ENCODE measurements at places on chromosomes 5 and 9.

DNA sequence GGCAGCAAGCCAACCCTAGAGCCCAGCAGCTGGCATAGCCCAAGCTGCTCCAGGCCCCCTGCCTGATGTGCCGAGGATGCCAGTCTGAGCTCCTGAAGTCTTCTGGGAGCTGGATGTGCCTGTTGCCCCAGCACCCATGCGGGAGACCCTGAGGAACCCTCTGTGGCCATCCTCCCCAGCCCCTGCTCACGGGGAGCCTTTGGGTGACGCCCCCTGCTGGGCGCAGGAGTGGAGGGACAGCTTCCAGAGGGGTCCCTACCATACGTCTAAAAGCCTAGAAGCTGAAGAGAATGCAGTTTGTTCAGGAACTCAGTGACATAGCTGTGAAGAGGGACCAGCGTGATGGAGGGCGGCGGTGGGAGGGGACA lies 33.1 kb upstream of the MVB12B start:
- DNase-seq, result no peak

DNA sequence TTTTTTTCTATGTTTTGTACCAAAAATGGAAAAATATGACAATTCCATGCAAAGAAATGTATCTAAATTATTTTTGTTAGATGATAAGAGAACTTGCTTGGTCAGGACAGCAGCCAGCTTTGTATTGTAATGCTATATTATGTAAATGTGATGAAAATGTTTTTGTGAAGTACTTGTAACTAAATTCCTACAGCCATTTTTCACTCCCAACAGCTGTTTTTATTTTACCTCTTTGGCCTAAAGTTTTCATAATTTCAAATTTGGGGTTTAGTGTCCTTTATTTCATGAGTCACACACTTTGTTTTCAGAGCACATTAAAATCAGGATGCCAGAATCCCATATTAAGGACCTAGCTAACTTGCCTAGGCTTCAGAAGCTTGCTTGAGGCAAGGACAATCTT lies 64.1 kb downstream of the WDR41 start:
- DNase-seq, result no peak

DNA sequence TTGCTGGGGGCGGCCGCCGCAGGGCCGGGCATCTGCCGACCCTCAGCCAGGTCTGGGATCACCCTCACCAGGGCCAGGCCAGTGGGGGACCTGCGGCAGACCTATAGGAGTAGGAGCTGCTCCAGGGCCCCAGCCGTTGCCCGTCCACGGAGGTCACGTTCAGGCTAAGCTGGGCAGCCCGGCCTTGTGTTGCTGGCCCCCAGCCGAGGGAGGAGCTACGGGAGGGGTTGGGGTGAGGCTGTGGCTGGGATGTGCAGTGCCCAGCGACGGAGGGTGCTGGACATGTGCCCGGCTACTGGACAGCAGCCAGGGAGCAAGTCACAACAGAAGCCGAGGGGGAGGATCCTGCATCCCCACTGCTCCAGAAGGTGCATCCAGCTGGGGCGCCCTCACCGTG lies 39.6 kb upstream of the SLC6A19 start:
- DNase-seq, result no peak

DNA sequence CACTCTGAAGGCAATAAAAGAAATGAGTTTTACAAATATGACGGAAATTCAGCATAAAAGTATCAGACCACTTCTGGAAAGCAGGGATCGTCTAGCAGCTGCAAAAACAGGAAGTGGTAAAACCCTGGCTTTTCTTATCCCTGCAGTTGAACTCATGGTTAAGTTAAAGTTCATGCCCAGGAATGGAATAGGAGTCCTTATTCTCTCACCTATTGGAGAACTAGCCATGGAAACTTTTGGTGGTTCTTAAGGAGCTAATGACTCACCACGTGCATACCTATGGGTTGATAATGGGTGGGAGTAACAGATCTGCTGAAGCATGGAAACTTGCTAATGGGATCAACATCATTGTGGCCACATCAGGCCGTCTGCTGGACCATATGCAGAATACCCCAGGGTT lies 93.5 kb upstream of the RGMB start:
- DNase-seq, result no peak

DNA sequence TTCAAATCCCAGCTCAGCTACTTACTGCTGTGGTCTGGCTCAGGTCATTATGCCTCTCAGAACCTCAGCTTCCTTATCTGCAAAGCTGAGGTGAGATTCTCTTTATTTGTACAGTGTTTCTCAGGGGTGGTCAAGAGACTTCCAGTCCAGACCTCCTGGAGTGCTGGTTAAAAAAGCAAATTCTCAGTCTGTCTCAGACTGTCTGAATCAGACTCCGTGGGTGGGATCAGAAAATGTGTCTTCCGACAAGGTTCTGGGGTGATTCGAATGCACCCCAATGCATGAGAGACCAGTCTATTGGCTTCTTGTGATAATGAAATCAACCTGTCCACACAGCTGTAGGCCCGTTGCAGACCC lies 137.7 kb upstream of the SMIM23 start:
- no peak for DNase-seq

GRCh38 chr5:142095035-142095434 lies 13.5 kb upstream of the NDFIP1 start:
- no peak for DNase-seq

DNA sequence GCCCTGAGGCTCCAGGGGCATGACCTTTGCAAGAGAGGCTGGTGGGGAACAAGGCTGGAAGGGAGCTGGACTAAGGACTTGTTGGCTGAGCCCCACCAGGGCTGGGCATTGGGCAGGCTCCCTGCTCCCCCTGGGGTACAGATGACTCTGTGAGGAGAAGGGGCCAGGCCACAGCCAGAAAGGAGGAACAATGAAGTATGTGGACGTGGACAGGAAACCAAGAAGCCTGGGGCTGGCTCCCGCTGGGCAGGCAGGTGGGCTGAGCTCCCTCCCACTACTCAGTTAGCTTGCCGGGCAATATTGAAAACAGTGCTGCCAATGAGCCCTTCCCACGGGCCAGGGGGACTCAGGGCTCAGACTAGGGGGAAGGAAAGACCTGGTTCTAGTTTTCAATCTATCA lies 66.1 kb upstream of the SPTLC1 start:
- DNase-seq, result no peak

DNA sequence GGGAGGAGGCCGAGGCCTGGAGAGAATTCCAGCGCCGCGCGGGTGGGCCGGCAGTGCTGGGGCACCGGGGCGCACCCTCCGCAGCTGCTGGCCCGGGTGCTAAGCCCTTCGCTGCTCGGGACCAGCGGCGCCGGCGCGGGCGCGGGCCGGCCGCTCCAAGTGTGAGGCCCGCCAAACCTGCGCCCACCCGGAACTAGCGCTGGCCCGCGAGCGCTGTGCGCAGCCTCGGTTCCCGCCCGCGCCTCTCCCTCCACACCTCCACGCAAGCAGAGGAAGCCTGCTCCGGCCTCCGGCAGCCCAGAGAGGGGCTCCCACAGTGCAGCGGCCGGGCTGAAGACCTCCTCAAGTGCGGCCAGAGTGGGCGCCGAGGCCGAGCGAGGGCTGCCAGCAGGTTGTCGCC lies 7.7 kb upstream of the SRFBP1 start:
- DNase-seq, result no peak

- DNase-seq, result no peak
Observed at GRCh38 chr5:76716456-76717157, 681 bp downstream of the F2R start.

GRCh38 chr5:50717651-50718050 lies 51.2 kb downstream of the PARP8 start:
- no peak for DNase-seq

DNA sequence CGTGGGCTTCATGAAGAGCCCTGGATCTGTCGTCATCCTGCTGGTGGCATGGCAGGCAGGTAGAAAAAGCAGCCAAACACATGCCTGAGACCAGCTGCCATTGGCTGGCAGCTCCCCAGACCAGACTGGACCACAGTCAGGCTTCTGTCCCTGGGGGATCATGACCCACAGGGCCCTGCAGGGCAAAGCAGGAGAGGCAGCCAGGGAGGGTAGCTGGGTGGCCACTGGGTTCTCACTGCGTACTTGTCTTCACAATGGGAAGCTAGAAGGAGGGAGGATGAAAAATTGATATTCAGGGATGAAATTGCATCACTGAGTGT lies 67.8 kb upstream of the GARNL3 start:
- DNase-seq, result no peak

DNA sequence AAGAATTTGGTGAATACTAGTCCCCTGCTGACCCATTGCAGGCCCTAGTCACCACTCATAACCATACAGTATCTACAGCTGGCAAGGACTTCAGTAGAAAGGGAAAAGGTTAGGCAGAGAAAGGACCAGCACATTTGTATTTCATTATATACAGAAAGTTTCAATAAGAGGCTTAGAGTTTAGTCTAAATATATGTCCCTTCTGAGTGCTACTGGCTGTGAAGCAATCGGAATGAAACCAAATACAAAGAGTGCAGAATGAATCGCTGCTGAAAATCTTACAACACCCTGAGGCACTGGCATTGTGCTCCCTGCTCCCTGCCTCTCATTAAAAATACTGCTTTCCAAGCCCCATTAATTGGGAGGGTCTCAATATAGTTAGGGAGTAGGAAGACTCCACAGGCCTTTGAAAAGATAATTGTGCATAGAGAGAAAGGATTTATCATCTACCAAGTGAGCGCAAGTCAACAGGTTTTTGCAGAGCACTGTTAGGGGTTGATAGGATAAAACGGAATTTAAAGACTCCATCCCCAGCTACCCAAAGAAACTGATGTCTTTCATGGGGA lies 110.8 kb downstream of the SLC1A3 start:
- no peak for DNase-seq

- DNase-seq, result no peak
Observed at GRCh38 chr9:16258708-16259107, 611.8 kb downstream of the BNC2 start.

DNA sequence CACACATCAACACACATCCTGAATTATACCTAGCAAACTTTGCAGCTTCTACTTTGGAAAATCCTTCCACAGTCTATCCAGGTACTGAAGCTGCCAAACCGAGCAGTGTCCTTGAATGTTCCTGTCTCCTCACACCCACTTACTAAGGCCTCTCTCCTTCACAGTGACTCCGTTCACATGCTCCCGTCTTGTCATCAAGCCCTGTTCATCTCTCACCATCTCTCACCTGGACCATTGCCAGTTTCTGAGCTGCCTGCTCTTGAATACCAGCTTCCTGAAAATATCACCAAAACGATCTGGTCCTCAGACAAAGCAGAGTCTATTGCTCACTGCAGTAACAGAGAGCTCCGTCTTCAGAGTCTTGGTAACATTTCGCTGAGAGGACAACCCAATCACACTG lies 57.4 kb downstream of the GCNT1 start:
- no peak for DNase-seq

DNA sequence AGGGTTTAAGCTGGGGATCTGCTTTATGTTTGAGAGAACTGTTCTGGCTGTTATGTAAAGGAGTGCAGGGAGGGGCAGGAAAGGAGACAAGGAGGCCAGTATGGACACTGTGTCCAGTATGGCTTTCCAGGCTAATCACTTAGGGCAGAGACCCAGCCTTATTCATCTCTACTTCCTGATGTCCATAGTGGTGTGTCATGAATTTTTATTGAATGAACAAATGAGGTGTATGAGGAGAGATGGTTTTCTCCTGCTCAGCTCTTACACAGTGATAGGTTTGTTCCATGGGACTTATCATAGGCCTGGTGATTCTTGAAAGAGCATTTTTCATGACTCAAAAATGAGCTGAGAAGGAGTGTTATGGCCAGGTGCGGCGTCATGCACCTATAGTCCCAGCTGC lies 20.5 kb upstream of the FGFR4 start:
- no peak for DNase-seq

DNA sequence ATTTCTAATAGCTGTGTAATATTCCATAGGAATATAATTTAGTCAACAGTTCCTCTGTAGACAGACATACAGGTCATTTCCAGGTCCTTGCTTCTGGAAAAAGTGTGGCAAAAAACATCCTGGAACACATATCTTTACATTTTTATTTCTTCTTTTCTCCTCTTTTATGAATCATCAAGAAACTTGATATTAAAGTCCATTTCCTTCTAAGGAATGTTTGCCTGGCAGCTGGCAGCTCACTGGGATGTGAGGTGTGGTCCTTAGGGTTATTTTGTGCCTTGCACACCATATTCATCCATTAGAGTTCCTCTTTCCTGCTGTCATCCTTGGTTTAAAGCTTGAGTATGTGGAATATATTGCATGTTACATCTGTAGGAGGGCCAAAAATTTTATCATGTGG lies 122.0 kb downstream of the GALNT10 start:
- DNase-seq, result no peak

- DNase-seq, result no peak
Observed at GRCh38 chr5:170218726-170219125, 14.1 kb upstream of the C5orf58 start.

DNA sequence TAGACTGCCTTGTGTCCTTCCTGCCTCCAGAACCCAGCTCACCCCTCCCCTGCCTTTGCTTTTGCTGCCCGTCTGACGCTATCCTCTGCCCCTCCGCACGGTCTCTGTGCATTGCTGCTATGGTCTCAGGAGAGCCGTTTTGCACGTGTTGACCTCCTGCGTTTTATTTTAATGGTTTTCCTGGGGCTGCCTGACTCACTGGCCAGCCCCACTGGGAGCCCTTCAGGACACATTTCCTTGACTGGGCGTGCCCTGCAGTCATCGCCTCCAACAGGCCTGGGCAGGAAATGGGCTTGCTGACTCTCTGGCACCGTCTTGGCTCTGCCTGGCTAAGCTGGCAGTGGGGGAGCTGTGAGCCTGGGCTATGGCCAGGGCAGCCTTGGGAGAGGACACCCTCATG lies 17.9 kb upstream of the ASS1 start:
- no peak for DNase-seq

GRCh38 chr9:121886759-121887485 lies 206.2 kb downstream of the TTLL11 start:
- DNase-seq, result no peak

DNA sequence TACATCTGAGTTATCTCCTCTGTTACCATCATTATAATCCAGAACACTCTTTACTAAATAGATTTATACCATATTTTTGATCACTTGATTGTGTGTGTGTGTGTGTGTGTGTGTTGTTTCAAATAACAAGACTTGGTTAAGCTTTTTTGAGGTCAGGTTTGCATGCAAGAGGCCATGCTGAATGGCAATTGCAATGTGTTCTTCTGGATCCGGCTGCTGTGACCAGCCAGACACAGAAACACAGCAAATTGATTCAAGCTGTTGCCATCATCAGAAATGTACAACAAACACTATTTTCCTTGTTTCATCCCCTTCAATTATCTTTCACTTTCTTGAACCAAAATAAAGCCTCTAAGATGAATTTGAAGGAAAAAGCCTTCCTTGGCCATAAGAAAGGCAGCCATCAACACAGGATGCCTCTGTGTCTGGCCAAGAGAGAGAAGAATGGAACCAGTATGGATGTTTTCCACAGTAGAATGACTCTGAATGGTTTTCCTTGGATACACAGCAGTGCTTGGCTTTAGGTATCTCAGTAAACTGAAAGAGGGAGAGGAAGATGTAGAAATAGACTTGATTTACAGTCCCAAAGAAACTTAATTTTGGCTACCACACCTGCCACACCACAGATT lies 53.9 kb downstream of the DPYSL3 start:
- no peak for DNase-seq

DNA sequence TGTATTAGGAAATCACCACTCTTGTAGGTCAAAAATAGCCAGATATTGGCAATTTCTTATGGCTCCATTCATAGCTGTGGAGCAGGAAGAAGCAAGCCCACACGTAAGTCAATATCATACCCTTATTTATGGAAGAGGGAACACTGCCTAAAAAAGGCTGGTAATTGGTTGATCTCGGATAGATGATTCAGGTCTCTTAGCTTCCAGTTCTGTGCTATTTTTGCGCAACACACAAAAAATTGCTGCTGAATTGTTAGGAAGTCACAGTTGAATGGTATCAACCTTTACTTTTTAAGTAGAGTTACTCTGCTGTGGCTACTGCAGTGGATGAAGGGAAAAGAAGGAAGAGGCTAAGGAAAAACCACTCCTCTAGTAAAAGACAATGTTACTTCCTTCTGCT lies 168.8 kb downstream of the ARHGAP26 start:
- DNase-seq, result no peak

Measured in NCI-H1048 (cell line).